ENCODE measurements at places on chromosomes 3 and 15.
A peak's percentile ranks its signal among the peaks of the same experiment; 100 is the strongest.

DNA sequence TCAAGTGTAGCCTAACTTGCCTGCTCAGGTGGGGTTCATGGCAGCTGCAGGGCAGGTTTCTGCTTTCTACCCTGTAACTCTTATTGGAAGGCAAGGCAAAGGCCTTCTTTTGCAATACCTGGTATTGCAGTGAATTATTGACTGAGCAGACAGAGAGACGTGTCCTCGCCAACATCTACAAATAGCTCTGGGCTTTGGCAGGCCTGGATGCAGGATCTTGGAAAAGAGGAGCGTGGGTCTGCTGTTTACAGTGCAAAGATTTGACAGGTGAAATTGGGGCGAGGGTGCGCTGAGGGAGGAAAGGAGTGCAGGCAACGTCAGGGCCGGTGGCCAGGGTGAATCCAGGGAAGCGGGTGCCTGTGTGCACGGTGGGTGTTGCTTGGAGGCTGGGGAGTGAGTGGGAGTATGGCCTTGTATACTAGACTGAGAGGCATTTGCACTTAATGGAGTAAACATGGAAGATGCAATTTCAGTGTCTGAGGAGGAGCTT, 44.5 kb downstream of the ST6GAL1 start:
- no peak for DNase-seq

DNA sequence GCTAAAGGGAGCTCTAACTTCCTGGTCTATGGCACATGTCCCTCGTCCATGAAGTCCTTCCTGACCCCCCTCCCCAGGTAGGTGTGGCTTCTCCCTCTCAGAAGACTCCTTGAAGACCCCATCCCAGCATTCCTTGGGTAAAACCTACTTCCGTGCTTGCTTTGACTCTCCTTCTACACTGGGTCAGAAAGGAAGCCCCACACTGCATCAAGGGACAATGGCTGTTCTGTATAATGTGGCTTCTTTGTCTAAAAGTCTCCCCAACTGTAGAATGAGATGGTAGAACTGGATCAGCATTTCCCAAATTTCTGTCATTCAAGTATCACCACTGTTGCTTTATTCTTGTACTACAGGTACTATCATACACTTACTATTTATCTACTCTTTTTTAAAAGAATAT, 3.9 kb upstream of the DNAJA4 start:
- no peak for DNase-seq

DNA sequence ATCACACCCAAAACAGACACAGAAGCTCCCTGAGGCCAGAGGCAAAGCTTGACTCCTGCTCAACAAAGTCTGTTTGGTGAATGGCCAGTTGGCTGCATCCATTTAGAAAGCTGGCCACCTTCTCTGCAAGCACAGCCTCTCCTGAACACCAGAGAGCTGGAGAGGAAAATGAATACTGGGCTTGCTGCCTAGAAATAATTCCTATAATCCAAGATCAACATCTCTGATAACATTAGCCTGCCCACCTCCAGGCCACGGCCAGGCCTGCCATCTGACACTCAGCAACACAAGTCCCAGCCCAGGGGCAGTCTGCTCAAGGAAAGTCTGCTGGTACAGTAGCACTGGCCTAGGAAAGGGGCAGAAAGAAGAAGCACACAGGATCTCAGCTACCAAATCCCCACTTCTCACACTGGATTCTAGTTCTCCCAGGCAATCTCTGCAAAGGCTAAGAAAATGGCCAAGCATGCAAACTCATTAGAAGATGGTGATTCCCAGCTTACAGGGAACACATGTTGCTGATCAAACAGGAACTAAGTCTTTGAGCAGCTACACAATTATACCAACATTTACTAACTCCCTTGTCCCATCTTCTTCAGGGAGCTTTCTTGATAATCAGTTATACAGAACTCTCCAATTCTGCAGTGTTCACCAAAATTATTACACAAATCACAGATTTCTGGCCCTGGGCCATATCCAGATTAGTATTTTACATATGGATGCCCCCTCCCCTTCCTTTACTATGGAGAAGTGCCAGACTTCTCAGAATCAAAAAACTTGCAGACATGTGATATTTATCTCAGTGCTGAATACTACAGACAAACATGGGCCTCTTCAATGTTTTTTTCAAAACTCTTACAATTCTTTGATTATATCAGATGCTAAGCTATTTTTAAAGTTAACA, 9.9 kb downstream of the TBC1D2B start:
- DNase-seq, result no peak

- DNase-seq, result no peak
Observed at GRCh38 chr15:96408591-96409183, 78.2 kb downstream of the NR2F2 start.

DNA sequence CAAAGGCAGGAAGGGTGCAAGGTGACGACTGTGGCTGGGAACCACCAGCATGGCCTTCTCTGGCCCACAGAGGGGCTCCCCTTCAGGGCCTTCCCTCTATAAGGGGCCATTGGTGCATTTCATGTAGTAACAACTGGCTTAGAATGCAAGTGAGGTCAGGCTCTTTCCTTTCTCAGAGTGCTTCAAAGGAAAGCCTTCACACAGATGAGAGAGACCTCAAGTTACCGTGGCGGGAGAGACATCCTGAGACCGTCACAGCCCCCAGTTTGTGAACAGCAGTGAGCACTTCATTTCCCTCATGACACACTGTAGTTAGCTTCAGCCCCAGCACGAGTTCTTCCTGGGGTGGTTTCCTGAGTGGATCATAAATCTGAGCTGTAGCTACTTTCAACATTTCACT, 96.6 kb upstream of the LIMD1 start:
- DNase-seq, result no peak

DNA sequence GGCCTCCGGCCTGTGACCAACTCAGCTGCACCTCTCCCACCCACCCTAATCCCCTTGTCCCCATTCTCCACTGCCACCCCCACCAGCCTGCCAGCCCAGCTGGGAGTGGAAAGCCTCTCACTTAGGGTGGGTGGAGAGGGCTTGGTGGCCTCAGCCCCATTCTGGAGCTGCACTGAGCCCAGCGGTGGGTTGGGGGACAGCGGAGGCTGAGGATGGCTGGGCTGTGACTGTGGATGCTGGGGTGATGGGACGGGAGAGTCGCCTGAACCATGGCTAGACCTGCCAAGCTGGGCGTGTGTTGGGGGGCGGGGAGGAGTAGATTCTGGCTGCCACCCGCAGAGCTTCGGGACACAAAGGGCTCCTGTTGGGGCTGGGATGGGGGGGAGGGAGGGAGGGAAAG, 1.8 kb downstream of the CLCN2 start:
- DNase-seq, result no peak

DNA sequence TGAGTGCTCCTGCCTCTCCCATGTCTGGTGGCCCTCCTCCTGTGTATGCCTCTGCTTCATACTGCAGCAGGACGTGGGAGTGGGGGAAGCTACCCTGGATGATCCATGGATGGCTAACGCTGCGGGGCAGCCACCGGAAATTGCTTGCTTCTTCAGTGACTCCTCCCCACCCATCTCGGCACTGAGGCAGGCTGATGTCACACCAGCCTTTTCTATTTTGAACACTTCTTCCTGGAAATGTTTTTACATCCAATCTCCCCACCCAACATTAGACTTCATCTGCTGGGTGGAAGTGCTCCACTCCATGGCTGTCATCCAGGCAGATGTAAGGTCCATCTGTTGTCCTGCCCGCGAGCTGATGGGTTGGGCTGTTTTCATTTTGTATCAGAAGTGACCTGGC, 58.9 kb upstream of the MUC13 start:
- DNase-seq, result no peak

DNA sequence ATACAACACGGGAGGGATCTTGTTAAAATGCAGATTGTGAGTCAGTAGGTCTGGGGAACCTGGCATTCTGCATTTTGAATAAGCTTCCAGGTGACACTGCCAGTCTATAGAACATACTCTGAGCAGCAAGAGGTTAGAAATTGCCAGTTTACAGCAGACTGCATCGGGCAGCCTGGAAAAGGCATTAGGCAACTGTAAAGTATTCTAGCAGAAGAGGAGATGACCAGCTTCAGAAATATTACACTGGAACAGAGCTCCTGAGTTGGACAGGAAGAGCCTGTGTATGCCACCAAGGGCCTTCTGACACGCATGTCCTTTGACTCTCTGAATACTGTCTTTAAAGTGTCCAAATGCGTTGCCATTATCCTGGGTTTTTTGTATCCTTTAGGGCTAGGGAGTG, 2.5 kb upstream of the ACAN start:
- DNase-seq, result no peak

- DNase-seq, result no peak
Observed at GRCh38 chr3:60579734-60580133, 671.5 kb downstream of the FHIT start.

- no peak for DNase-seq
Observed at GRCh38 chr3:118842147-118842863, 192.3 kb downstream of the IGSF11 start.

- no peak for DNase-seq
Observed at GRCh38 chr3:115652738-115653137, 29.4 kb downstream of the GAP43 start.

DNA sequence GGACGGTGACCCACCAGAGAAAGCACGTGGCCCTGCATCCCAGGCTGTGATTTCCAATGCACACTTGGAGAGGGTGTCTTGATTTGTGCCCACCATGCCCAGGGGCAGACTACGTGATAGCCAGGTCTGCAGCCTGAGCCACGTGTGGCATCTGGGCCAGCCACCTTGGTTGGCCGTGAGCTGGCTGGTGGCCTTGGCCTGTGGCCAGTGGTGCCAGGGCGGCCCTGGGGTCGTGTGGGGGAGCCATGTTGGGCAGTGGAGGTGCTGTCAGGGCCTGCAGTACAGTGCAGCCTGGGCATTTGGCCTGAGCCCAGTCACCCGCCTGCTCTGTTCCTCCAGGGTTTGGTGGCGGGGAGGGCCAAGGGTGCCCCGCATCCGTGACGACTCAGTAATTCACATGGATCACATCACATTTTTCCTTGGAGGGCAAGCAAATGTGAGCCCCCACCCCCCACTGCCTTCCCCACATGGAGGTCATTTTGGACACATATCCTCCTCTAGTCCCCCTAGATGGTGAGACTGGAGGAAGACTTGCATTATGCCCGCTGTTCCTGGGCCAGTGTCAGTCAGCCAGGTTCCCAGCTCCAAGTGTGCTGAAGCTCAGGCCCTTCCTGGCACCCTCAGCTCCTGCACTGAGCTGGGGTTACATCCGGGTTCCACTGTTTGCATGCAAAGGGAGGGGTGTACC, 201.4 kb downstream of the UBE3A start:
- DNase-seq, result no peak

DNA sequence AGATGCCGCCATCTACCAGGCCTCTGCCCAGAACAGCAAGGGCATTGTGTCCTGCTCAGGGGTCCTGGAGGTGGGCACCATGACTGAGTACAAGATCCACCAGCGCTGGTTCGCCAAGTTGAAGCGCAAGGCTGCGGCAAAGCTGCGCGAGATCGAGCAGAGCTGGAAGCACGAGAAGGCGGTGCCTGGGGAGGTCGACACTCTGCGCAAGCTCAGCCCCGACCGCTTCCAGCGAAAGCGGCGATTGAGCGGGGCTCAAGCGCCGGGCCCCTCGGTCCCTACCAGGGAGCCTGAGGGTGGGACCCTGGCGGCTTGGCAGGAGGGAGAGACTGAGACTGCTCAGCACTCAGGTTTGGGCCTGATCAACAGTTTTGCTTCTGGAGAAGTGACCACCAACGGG, 22.6 kb downstream of the ALPK3 start:
- no peak for DNase-seq

- DNase-seq, result no peak
Observed at GRCh38 chr15:23403550-23403949, 43.5 kb downstream of the GOLGA6L2 start.

- no peak for DNase-seq
Observed at GRCh38 chr3:197030379-197031314, 1.0 kb upstream of the MELTF start.

GRCh38 chr3:62439978-62440377, 66.6 kb upstream of the FEZF2 start:
- DNase-seq, result no peak

- no peak for DNase-seq
Observed at GRCh38 chr15:100821327-100821726, 58.3 kb upstream of the ALDH1A3 start.

DNA sequence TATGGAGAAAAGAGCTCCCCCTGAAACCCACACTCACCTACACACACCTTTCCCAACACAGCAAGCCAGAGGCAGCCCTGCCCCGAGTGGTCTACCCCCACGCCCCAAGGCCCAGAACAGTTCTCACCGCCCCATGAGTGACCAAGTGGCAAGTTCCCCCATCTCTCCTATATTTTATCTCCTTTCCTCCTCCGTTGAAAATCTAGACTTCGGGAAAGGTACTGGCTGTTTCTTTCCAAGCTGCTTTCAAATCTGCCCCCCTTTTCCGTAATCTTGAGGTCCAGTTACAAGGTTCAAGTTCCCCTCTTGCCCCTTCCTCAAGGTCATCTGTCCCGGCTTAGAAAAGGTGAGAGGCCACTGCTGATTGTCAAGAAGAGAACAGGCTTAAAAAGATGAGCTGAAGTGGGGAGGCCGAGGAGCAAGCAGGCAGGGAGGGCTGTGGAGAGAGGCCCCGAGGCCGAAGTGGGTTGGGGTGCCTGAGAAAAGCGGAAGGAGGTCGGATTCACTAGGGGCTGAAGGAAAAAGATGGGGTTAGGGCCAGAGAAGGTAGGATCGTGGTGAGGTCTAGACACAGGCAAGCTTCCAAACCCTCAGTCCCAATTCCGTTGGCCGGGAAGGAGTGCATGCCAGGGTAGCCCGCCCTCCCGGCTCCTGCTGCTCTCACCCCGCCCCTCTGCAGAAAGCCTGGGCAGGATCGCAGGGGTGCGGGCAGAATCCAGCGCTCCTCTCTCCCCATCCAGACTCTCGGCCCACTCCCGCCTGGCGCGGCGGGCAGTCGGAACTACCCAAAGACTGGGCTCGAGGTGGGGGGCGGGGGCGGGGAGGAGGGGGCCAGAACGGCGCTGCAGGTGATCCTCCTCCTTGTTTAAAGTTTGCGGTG, 1.7 kb downstream of the SEMA5B start:
- no peak for DNase-seq

- DNase-seq, result no peak
Observed at GRCh38 chr3:124772081-124772831, 42.0 kb downstream of the UMPS start.

- no peak for DNase-seq
Observed at GRCh38 chr15:88908123-88908522, 5.1 kb downstream of the MFGE8 start.

DNA sequence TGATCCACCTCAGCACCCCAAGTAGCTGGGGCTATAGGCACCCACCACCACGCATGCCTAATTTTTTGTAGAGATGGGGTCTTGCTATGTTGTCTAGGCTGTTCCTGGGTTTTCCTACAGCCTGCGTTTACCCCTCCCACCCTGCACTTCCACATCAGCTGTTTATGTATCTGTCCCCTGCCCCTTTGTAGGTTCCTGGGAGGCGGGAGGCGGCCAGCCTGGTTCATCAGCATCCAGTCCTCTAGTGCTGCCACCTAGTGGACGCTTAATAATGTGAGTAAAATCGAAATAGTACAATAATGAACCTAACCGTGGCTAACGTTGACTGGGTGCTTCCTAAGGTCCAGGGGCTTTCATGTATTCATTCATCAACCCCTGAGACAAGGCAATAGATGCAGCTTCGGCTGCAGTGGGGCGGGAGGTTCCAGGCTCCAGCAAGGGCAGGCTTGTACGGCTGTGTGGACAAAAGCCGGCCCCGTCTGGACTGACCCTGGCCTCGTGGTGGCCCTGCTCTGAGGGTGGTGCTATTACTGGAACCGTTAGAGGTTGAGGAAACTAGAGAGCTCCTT, 1.2 kb upstream of the LCTL start:
- peak; percentile 14 for DNase-seq

Data from activated T-helper 9 cell treated with anti-CD3 and anti-CD28 coated beads, Interleukin-2, amount 50 U/mL, for 16 hours (primary cell).